ENCODE measurements at places on chromosomes 12 and 14. TPM values are rescaled to one million over a fixed set of nuclear protein-coding genes. Genes with fewer than 3 reads are reported as not detected.
A peak's percentile ranks its signal among the peaks of the same experiment; 100 is the strongest.

DNA sequence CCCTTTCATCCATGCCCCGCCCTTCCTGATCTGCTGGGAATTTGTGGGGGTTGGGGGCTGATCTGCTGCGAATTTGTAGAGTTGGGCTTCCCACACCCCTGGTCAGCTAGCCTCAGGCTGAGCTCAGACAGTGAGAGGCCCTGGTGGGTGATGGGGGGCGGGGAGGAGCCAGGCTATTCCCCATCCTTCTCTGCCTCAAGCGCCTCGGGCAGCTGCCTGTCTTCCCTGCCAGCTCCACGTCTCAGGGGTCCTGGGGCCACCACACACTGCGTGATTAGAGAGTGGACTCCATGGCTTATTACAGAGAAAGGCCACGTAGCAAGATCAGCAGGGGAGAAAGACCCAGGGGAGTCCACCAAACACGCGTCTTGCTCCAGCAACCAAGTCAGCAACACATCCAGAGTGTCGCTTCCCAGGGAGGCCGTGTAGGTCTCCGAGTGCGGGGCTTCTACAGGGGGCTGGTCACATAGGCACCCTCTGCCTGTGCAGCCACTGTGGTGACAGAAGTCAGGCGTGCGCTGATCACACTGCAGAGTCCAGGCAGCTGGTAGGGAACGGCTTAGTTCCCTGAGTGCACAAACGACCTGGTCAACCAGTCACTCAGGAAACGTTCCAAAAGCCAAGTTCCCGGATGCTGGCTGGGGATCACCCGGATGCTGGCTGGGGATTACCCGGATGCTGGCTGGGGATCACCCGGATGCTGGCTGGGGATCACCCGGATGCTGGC is 254.4 kb upstream of the SFSWAP start:
- no peak for DNase-seq

IL26 gene
- not detected for total RNA-seq

DLGAP5 gene
- total RNA-seq: 54.3 TPM

GRCh38 chr12:132736913-132737312 is 24.7 kb downstream of the ANKLE2 start:
- no peak for DNase-seq

GRCh38 chr14:54722791-54723432 is 156.0 kb downstream of the SAMD4A start:
- DNase-seq: peak; percentile 20

LTBR gene
- total RNA-seq: 167 TPM

- DNase-seq: no peak
Observed at GRCh38 chr14:92553438-92553837, 39.9 kb downstream of the RIN3 start.

GSC gene
- not detected for total RNA-seq

- DNase-seq: no peak
Observed at GRCh38 chr12:52964556-52965336, 15.8 kb downstream of the KRT18 start.

DNA sequence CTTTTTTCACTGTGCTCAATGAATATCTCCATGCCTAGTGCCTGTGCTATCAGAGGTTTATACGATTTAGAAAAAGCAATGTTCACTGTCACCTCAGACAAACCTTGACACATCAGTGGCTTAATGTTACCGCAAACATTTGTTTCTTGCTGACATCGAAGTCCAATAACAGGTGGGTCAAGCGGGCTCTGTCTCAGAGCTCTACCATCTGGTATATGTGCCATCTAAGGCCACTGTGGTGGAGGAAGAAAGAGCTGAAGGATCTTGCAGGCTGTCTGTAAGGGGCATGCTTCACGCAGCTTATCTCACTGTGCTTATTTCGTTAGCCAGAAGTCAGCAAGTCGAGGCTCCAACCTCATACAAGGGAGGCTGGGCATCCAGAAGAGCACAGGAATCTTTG is 189.5 kb upstream of the NTF3 start:
- DNase-seq: no peak

DNA sequence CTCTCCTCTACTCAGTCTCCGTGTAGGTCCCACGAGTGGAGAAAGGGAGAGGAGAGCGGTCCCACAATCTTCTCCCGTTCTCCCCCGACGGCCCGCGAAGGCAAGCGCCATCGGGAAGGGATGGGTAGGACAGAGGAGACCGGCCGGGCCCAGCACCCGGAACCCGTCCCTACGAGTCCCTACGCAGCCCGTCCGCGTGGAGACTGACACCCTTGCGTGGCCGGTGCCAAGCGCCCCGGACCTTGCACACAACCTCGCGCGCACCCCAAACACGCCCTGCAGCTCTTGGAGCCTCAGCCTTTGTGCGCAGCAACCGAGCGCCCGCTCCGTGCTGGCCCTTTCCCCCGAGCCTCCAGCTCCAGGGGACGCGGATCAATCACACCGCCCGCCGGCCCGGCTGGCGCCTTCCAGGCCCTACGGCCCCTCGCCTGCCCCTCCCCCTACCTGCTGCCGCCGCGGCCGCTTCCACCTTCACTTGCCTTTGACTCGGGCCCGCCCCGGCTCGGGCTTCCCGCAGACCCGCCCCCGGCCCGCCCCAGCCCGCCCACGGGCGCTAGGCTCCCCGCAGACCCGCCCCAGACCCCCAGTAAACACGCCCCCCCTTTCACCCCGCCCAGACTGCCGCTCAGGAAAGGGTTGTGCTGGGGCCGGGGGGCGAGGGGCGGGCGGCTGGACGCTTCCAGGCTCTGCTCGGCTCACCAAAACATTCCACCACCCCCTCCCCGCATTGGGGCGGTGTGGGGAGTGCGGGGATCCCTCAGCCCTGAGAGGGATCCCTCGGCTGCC is at the start of gene NDRG2:
Gene NDRG2 (minus strand): TSS at position 477 of the 786 bp plus-strand sequence. CDS start 1,746 bp downstream, outside the sequence.
- DNase-seq: peak; percentile 69

- no peak for DNase-seq
Observed at GRCh38 chr14:64488590-64489099, 15.0 kb downstream of the ZBTB25 start.

GALNT16 gene
- total RNA-seq: 2.5 TPM

MAGOHB gene
- total RNA-seq: 61.4 TPM

GRCh38 chr12:32115404-32116104 is 8.9 kb downstream of the BICD1 start:
- DNase-seq: peak; percentile 83

DNA sequence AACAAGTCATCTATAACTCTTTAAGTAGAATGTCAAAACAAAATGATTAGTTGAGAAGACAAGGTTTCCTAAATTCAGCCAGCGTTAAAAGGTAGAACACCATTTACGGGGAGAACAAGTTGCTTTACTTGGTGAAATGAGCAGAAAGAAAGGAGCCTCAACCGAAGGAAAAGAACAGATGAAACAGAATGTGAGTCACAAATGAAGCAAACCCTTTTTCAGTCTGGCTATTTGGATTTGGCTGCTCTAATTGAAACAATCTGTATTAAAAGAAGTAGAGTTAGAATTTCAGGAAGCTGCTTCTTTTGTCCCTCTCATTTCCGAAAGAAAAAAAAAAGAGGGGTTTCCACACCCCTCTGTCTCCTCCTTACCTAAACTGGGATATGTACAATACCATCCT is 34.6 kb downstream of the CEP128 start:
- no peak for DNase-seq

LRRC10 gene
- total RNA-seq: not detected

CLEC7A gene
- 1.4 TPM for total RNA-seq

GLI1 gene
- 0.54 TPM for total RNA-seq

SSTR1 gene
- 0.24 TPM for total RNA-seq

AMDHD1 gene
- total RNA-seq: 1.6 TPM

DNA sequence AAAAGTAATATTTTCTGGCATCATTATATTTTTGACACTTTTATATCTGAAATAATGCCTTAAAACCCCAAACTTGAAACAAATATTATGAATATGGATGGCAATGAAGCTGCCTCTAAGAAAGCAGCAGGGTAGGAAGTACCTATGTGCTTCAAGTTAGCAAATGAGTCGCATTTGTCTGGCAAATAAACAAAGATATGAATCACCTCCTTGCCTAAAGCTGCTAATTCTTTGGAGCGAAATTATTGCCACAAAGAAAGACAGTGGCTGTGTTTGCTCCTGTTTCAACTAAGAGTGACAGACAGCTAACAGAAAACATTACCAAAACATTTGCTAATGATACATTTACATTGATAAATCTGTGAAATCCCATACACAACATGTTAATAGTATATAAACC is 854.9 kb downstream of the RPS29 start:
- no peak for DNase-seq

DNA sequence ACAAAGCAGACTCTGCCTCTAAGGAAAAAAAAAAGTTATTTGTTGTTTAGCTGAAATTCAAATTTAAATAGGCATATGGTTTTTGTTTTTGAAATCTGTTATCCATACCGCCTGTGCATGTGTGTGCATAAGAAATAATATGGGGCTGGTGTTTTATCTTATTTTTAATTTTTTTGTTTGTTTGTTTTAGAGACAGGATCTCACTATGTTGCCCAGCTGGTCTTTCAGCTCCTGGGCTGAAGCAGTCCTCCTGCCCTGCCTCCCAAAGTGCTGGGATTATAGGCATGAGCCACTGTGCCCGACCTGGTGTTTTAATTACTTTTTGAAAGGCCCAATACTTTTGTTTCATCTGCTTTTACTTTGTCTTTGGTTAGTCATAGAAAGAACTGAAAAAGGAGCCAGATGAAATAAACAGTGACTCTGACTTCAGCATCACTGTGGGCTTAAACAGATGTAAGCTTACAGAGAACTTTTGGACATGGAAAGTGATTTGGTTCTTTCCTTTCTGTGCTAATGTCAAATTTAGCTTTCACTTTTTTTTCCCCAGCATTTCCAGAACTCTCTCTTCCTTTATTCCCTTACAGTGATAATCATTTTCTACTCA is 37.2 kb downstream of the SUPT16H start:
- no peak for DNase-seq

DNA sequence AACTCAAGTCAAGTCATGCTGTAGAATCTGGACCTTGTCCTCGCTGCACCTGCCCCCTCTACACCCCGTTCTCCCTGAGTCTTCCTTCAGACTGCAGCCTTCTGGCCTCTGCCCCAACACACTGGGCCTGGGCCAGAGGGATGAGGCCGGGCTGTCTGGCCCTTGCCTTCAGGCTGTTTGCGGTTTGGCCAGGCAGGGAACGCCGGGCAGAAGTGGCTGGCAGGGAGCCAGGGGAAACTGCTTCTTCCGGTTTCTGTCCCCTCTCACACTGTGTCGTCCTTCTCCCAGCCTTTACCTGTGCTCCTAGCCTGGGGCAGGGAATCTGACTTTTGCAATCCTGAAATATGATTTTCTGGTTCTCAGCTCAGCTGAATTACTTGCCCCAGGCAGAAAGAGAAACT is 13.5 kb downstream of the DGLUCY start:
- peak; percentile 40 for DNase-seq

DNA sequence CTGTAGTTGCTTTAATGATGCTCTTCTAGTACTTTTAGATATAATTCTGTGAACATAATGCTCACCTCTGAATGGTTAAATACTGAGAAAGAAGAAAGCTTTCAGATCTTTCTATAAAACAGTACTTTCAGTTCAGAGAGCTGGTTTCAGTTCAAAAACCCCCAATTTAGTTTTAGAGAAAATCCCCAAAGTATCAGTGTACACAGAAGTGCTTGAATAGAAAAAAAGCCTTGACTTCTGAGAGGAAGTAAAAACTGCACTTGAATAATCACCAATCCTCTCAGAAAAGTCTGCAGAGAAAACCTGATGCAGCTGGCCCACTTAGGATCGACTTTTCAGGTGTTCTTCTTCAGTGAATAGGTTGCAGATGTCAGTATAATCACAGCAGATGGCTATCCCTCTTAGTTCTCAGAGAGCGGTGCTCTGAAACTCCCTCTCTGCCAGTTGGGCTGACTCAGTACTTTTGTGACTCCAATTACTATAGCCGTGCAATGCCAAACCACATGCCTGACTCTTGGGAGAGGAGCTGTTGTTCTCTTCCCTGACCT is 616.3 kb downstream of the LRFN5 start:
- no peak for DNase-seq

DNA sequence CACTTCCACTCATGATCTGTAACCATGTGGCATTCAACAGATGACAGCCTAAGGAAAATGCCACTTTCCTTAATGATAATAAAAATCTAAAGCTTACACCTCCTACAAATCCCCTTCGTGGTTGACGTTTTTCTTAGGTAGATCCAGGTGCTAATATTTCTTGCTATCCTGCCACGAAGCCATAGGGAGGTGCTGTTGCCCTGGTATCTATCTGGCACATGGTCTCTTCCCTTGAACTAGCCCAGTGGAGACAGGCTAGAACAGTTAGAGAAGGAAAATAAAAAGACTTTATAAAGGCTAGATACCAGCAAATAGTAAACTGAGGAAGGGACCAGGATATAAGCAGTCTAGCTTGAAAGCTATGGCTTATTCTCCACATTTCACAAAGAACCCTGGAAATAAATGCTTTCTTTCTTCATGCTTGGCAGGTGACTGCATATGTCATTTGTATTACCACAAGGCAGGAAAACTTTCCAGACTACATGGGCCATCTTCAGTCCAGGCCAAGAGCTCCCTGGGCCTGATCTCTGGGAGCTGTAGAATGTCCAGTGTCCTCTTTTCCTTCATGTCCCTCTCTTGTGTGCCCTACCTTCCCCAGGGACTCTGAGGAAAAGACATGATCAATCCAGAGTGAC is 15.3 kb downstream of the SPIC start:
- peak; percentile 60 for DNase-seq

All from Calu3 (cell line).